Activated T-helper 17 cell treated with anti-CD3 and anti-CD28 coated beads, Interleukin-2, amount 50 U/mL, for 72 hours (primary cell): ENCODE measurements at places on chromosomes 7 and 10. TPM values are rescaled to one million over a fixed set of nuclear protein-coding genes. Genes with fewer than 3 reads are reported as not detected.

ELOVL3 gene
- total RNA-seq = 0.32 TPM

ZNF804B gene
- not detected for total RNA-seq

TBXAS1 gene
- total RNA-seq = 17.8 TPM

KCNH2 gene
- 0.32 TPM for total RNA-seq

KIAA1217 gene
- total RNA-seq = 2.6 TPM

C10orf143 gene
- 0.95 TPM for total RNA-seq

AKR1C4 gene
- total RNA-seq = not detected

TMEM236 gene
- total RNA-seq = 0.30 TPM

LDB3 gene
- total RNA-seq = not detected

ABCF2 gene
- 55.2 TPM for total RNA-seq

SLC13A1 gene
- total RNA-seq = not detected

SPDYE8 gene
- not detected for total RNA-seq

NAT16 gene
- total RNA-seq = not detected

FAM221A gene
- total RNA-seq = 5.9 TPM

CPED1 gene
- total RNA-seq = not detected

TMEM184A gene
- total RNA-seq = not detected

KMT2E gene
- total RNA-seq = 85.2 TPM

TRPV5 gene
- total RNA-seq = not detected

SPDYE16 gene
- total RNA-seq = 0.45 TPM

EBLN1 gene
- not detected for total RNA-seq

PLA2G12B gene
- total RNA-seq = not detected

HDAC9 gene
- 1.4 TPM for total RNA-seq

PSD gene
- 3.0 TPM for total RNA-seq

PI4K2A gene
- total RNA-seq = 12.4 TPM

CPA1 gene
- not detected for total RNA-seq

SLC18A3 gene
- not detected for total RNA-seq

C10orf95 gene
- total RNA-seq = 0.39 TPM

FBXO24 gene
- total RNA-seq = 1.5 TPM
